ENCODE measurements at places on chromosomes 3 and 15.

DNA sequence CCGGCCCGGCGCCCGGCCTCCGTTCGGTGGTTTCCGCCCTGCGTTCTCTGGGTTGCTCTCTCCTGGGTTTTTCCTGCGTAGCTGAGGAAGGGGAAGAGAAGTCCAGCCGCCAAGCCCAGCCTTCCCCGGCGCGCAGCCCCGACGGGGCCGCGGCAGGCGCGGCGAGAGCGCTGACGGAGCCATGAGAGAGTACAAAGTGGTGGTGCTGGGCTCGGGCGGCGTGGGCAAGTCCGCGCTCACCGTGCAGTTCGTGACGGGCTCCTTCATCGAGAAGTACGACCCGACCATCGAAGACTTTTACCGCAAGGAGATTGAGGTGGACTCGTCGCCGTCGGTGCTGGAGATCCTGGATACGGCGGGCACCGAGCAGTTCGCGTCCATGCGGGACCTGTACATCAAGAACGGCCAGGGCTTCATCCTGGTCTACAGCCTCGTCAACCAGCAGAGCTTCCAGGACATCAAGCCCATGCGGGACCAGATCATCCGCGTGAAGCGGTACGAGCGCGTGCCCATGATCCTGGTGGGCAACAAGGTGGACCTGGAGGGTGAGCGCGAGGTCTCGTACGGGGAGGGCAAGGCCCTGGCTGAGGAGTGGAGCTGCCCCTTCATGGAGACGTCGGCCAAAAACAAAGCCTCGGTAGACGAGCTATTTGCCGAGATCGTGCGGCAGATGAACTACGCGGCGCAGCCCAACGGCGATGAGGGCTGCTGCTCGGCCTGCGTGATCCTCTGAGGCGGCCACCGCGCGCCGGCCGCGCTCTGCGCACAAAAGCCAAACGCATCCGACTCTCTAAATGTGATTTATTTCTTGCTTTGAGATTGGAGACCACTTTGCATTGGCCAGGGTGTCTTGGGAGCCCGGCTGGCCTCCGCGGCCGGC, 727 bp downstream of the RAP2B start:
- peak; percentile 84 for DNase-seq

DNA sequence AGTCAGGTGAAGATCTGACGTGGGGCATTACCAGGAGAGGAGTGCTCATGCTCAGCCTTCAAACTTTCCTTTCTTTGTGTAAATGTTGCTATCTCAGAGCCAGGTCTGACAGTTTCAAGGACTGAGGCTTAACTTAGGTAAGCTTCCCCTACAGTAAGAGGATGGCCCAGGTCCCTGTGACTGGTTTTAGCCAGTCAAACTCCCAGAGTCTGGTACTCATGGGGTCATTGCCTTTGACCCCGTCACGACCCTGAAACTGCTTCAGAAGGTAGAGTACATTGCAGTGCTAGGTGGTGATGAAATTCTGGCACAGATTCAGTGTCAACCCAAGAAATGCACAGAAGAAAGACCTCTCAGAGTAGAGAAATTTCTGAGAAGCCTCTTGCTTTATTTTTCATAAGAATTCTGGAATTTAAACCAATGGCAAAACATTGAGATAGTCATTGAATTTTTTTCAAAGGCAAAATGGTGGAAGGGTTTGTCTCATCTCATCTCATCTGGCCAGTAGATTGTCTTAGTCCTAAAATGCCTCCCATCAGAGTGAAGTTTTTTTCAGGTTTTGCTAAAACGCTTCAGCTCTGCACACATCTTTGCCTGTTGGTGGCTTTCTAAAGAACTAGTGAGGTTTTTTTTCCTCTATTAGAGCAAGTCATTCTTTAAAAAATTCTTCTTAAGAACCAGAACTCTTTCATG, 23.1 kb downstream of the ZBTB38 start:
- DNase-seq: no peak

GRCh38 chr3:52539010-52539653, 2.7 kb downstream of the UQCC5 start:
- no peak for DNase-seq

GRCh38 chr3:107525644-107526305, 3.0 kb downstream of the BBX start:
- DNase-seq: peak; percentile 42

- DNase-seq: no peak
Measured at GRCh38 chr15:100205549-100206295, 136.1 kb downstream of the ADAMTS17 start.

DNA sequence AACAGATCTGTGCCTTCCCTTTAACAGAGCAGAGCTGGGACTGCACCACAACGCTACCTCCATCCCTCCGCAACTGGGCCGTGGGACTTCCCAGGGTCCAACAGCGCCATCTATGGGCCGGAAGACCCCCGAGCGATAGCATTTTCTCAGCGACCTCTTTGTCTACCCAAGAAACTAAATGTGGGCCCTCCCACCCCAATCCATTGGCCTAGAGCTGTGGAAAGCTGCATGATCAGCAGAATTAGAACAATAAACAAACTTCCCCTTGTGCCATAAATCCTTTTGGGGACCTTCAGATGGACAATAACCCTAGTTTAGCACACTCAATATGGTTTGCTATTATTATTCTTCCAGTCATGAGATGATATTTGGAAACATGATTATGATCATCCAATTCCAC, 74.8 kb upstream of the NTRK3 start:
- no peak for DNase-seq

- DNase-seq: no peak
Measured at GRCh38 chr3:30146978-30147377, 459.4 kb upstream of the TGFBR2 start.

- DNase-seq: no peak
Measured at GRCh38 chr3:133812872-133813271, 7.3 kb downstream of the SRPRB start.

DNA sequence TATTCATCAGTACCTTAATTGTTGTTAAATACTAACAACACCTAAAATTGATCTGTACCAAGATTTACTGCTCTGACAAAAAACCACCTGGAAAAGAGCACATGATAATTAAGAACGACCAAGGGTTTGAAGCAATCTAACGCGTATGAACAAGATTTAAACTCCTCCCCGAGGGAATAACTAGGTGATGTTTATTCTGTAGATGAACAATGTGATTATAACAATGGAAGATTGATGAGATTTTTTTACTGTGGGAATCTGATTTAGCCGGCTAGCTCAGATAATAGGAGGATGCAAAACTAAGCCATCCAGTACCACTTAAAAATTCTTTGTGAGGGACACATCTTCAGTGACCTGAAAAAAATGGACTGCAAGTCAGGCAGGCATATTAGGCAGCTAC, 222.1 kb downstream of the FHIT start:
- no peak for DNase-seq

DNA sequence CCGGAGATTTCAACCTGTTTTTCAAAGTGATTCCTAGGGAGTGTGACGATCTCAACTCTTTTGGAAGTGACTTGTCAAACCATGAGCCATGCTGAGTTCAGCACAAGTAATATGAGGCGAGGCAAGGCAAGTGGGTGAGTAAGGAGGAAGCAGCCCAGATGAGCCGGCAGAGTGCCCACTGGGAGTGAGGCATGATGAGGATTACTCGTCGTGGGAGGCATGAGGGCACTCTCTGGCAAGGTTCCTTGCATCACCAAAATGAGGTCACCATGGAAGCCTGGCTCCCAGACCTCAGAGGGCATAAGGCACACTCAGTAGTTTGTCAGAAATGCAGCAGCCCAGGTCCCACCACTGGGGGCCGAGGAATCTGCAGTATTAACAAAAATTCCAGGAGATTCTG, 636.1 kb downstream of the MAGI1 start:
- DNase-seq: peak; percentile 71

GRCh38 chr3:108292450-108292849, 3.9 kb upstream of the HHLA2 start:
- DNase-seq: no peak

GRCh38 chr15:59739557-59740186, 50.6 kb upstream of the BNIP2 start:
- no peak for DNase-seq

DNA sequence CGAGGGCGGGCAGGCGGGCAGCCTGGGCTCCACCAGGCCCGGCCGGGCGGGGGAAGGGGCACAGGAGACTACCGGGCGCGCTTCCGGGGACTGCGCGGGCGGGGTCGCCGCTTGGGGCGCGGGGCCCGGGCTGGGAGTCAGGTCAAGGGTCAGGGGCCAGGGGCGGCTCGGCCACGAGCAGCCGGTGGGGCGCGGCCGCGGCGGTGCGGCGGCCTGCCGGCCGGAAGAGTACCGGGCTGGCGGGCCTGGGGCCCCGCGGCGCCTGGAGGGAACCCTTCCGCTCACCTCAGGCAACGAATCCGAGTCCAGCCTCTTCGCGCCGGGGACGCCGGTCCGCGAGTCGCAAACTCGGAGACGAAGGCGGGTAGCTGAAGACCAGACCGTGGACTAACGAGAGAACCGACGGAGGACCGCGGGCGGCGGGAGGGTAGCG, 225 bp downstream of the RHOA start:
- peak; percentile 85 for DNase-seq

GRCh38 chr15:90154861-90155626, 46.1 kb upstream of the SEMA4B start:
- no peak for DNase-seq

DNA sequence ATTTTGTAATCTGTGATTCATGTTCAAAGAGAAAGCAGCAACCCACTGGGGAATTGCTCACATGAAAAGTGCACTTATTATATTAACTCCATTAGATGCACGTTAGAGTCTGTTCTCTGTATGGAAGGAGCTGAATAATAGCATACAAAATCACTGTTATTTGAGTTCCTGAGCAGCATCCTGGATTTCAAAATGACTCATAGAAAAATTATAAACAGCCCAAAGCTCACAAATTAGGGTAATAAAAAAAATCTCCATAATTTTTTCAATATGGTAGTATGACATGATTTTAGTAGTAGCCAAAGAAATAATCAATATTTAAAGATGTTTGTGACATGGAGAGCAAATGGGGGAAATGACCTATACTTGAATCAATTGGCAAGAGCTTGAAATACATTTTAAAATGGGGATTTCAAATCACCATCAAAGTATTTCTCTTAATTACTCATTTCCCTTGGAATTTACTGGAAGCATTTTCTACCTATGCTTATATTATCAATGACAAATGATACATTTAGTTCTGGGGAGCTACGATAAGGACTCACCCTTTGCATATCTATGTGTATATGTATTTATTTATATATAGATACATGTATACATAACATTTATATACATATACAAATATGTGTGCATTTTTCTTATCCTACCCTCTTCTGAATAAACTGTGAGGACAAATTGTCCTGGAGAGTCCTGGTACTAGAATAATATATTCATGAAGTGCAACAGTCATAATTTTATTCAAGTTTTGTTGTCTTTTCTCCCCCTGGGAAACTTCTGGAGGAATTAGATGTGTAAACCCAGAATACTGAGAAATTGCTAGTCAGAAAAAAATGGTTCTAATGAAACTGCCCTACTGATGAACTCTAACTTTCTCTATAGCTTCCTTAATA, 116.3 kb downstream of the RPL22L1 start:
- DNase-seq: no peak

DNA sequence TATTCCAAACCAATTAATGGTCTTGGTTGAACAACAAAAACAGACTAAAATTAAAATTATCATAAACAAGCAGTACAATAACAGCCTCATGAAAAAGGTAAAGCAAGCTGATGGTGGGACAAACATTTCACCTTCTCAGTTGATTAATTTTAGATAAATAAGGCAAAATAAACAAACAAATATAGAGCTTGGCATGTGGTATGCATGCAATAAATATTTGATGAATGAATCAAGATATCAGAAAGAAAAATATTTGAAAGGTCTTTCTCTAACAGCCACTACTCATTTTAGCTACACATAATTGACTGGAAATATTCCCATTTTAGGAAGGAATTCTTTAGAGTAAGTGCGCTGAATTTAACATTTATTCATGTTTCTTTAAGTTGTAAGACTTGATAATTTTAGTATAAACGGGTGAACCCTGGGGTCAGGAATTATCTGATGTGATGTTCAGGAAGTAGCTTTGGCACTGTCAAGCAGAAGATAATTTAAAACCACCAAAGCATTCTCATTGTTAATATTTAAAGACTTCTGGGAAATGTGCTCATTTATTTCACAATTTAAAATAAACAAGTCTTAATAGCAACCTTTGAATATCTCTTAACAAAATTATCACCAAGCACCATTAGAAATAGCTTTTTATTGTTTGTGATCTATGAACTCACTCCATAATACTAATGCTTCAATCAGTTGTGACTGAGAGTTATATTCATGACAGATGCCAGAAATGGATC, 372.3 kb upstream of the TGFBR2 start:
- no peak for DNase-seq

- no peak for DNase-seq
Measured at GRCh38 chr3:11131371-11131770, 22.9 kb upstream of the HRH1 start.

DNA sequence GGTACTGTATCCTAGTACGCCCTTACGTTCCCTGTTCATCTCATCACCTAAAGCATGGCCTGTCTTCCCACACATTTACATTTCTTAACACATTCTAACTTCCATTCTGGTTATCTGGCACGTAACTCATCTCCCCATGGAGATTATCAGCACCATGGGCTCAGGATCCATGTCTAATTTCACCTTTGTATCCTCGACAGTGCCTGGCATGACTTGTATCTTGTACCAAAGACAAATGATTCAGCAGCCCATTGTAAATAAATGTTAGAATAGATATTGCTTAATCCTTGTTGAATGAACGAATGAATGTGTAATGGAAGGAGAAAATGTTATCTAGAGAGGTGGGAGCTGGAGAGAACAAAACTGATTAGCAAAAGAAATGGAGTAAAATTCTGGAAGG, 69.7 kb upstream of the TPM1 start:
- DNase-seq: no peak

GRCh38 chr15:51077221-51078153, 17.2 kb downstream of the TNFAIP8L3 start:
- DNase-seq: peak; percentile 88

GRCh38 chr3:15434756-15435155, 7.4 kb downstream of the EAF1 start:
- DNase-seq: no peak

DNA sequence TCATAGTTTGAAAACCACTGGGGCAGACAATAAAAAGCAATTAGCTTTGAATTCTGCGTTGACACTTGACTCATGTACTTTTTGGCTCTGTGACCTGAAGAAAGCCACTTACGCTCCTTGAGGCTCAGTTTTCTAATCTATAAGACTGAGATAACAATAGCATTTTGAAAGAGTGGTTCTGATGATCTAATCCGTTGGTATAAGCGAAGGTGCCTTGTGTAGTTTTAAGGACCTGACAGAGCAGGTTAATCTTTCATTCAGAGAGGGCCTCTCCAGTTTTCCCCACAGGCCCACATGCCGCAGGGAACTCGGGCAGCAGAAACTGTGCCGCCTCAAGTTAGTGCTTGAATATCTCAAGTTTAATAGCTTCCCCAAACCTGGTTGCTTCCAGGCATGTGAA, 306.0 kb upstream of the GBE1 start:
- DNase-seq: no peak

- DNase-seq: no peak
Measured at GRCh38 chr15:62802612-62803011, 239.9 kb upstream of the TPM1 start.

DNA sequence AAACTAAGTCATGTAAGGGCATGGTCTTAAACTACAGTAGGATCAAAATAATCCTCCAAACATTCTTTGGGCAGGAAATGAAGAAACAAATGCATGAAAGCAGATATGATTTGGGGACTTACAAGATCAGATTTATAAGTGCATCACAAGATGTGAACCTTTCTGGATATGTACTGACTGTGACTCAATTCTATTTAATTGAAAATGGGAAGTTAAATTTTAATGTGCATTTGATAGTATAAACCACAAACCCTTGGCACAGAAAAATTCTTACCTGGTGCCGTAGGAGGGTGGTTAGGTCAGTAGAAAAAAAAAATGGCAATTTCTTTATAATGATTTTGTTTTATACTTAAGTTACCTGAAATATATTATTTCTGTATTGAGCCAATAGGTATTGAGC, 262.5 kb upstream of the TGFBR2 start:
- DNase-seq: no peak
